HuH-7 (cell line): ENCODE measurements at places on chromosomes 1 and 21.

GRCh38 chr1:212960932-212961331, 10.6 kb downstream of the VASH2 start:
- DNase-seq, result no peak

- no peak for DNase-seq
Observed at GRCh38 chr1:6530504-6531160, 23.7 kb downstream of the NOL9 start.

DNA sequence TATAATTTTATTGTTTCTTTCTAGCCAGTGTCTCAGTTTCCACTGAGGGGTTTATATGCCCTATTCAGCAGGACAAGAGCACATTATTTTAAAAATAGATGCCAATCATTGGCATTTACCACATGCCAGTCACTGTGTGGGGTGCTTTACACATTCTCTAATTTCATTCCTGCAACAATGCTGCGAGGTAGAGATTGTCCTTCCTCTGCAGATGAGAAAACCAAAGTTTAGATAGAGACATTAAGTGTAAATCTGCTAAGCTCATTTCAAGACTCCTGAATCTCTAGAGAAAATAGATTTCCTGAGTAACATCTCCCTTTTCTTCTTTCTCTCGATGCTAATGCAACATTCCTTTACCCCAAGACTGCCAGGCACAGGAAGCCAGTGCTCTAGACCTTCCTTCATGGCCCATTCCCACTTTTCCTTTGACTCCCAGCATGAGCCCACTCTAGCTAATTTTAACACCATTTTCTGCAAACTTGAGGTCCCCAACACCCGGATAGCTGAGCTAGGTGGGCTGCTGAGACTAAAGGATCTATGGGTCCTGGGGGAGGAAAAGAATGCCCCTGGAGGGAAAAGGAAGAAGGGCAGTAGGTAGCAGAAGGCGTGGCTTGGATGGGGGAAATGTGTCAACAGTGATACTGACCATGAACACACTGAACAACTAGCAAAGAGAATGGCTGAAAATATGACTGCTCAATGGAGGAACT, 50.0 kb downstream of the SH3GLB1 start:
- no peak for DNase-seq

- no peak for DNase-seq
Observed at GRCh38 chr1:96587222-96587621, 134.4 kb upstream of the PTBP2 start.

DNA sequence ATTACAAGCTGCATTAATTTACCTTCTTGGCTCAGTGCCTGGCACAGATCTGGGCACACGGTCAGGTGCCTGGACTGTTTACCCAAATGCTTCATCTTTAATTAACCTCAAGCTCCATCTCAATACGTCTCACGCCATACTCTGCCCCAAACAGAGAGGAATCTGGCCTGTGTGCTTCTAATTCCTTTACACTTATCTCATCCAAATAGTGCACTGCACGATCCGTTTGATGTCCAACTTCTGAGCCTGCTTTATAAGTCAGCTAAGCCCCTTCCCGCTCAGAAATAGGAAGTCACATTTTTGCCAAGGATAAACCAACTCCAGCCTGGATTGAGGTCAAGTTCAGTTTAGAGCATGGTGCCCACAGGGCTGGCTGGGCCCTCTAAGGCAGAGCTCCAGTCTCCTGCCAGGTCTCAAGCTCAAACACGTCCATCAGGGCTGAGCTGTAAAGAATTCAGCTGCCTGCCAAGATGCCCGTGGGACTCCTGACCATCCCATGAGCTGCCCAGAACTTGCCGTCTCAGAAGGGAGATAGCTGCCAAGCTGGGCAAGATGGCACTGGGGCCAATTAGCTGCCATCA, 233.5 kb downstream of the TRABD2B start:
- no peak for DNase-seq
